Stimulated activated CD4-positive, alpha-beta T cell treated with anti-CD3 and anti-CD28 coated beads, Interleukin-15, amount 100 ng/mL, for 48 hours (primary cell): ENCODE measurements at places on chromosomes 5 and 9.

- no peak for DNase-seq
Measured at GRCh38 chr9:71441266-71441665, 319.8 kb upstream of the TRPM3 start.

- DNase-seq: no peak
Measured at GRCh38 chr5:132457371-132458225, 33.0 kb downstream of the IRF1 start.

- DNase-seq: no peak
Measured at GRCh38 chr9:6106711-6107339, 91.4 kb upstream of the RANBP6 start.

- DNase-seq: no peak
Measured at GRCh38 chr9:113719919-113720318, 156.2 kb upstream of the ZNF618 start.

GRCh38 chr9:128149001-128149701, at the start of gene LCN2:
Gene LCN2, plus strand, starts transcription at chr9:128149453. Its CDS starts 73 bp downstream, at chr9:128149526.
- no peak for DNase-seq

DNA sequence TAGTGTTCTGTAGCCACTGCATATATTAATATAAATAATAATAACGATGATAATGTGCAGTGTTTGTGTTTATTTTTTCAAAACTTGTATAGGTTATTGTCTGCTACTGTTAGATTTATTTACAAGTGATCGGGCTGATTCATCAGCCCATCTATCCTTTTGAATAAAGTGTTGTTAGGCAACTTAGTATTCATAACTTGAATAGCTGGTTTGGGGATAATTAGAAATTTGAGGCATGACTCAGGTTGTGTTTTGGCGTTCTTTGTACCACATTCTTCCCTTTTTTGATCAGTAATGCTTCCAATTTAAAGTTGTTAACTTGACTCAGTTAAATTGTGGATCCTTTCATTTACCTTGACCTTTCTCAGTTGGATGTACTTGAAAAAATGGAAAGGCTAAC, 69.7 kb downstream of the FOCAD start:
- no peak for DNase-seq

GRCh38 chr9:29830821-29831220, 2257.5 kb upstream of the C9orf72 start:
- no peak for DNase-seq

- no peak for DNase-seq
Measured at GRCh38 chr5:54317511-54318260, 7.3 kb upstream of the ARL15 start.

- no peak for DNase-seq
Measured at GRCh38 chr5:171710451-171711024, 75.1 kb upstream of the SMIM23 start.

- DNase-seq: no peak
Measured at GRCh38 chr9:4774209-4774608, 18.5 kb upstream of the RCL1 start.

- no peak for DNase-seq
Measured at GRCh38 chr9:3151672-3152576, 308.0 kb upstream of the PUM3 start.

DNA sequence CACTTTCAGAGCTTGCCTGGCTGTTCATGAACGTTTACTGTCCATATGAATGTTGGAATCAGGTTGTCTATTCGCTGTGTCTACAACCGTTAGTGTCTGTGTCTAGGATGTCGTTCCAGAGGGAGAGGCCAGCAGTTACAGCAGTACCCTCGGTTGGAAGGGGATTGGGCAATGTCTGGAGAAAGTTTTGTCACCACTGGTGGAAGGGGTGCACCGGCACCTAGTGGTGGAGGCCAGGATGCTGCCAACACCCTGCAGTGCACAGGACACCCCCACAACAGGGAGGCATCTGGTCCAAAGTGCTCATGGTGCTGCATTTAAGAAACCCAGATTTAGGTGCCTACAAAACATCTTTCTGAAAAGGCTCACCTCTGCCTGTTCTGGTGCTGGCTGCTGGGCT, 220.7 kb downstream of the FANCC start:
- DNase-seq: no peak

- DNase-seq: no peak
Measured at GRCh38 chr9:16385590-16385989, 484.9 kb downstream of the BNC2 start.

DNA sequence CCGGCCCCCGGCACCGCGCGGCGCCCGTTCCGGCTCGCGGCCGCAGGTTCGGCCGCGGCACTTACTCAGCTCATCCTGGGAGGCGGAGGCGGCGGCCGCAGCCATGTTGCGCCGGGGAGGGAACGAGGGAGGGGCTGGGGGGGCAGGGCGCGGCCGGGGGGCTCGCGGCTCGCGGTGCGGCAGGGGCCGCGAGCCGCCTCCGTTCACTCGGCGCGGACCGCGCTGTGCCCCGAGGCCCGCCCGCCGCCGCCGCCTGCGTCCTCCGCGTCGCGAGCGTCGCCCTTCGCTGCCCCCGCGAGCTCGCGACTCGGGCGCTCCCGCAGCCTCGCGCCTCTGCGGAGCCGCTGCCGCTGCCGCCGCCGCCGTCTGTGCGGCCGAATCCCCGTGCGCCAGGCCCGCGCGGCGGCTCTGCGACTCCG, 735 bp downstream of the ECPAS start:
- DNase-seq: peak; percentile 26

DNA sequence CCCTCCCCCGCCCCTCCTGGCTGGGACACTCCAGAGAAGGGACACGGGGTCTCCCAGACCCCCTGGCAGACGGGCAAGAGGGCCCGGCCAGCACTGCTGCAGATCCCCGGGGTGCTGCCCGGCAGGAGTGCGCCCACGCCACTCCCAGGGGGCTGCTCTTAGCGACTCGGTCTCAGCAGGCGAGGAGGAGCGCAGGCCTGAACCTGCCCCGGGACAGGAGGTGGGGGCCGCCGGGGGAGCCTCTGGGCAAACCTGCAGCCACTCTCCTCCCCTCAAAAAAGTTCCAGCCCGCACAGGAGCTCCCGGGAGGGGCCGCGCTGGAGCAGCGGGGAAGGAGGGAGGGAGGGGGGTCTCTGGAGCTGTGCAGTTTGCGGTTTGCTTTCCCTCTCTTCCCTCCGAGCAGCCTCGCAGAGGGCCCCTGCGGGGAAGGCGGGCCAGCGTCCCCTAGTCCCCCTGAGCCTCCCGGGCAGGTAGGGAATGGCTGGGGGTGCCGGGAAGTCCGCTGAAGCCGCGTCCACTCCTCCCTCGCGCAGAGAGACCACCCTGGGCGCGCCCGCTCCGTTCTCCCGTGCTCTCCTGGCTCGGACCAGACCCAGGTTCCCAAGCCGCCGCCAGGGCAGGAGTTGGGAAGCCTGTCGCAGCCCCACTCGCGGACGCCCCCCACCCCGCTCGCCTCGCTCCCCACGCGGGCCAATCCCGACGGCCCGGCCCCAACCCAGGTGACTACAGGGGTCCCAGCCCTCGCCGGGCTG, 44.2 kb downstream of the NACC2 start:
- no peak for DNase-seq

GRCh38 chr5:60811105-60811504, 33.0 kb downstream of the ELOVL7 start:
- DNase-seq: no peak

DNA sequence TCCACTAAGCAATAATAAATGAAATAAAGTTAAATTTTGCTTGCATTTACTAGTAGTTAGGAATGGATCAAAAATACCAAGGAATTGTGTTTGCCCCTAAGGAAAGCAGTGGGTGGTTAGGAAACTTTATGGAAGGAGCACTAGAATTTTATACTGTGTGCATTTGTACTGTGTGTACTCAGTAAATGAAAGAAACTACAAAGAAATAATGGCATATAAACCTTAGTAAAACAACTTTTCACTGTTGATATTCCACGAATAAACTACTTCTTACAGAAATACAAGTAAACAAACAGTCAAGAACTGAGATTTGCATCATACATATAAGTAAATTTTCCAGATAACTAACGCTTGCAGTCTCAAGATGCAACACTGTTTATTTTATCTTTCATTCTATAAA, 103.7 kb upstream of the PARP8 start:
- DNase-seq: no peak

- DNase-seq: no peak
Measured at GRCh38 chr5:77390795-77391194, 101.3 kb downstream of the WDR41 start.

- no peak for DNase-seq
Measured at GRCh38 chr9:89177944-89178829, at the start of gene SHC3. Gene SHC3, minus strand, starts transcription at chr9:89178818. Its CDS starts 358 bp downstream, at chr9:89178460.

- DNase-seq: no peak
Measured at GRCh38 chr9:68731857-68732256, 26.8 kb downstream of the PIP5K1B start.

GRCh38 chr9:14961372-14962068, 51.3 kb upstream of the FREM1 start:
- DNase-seq: no peak

DNA sequence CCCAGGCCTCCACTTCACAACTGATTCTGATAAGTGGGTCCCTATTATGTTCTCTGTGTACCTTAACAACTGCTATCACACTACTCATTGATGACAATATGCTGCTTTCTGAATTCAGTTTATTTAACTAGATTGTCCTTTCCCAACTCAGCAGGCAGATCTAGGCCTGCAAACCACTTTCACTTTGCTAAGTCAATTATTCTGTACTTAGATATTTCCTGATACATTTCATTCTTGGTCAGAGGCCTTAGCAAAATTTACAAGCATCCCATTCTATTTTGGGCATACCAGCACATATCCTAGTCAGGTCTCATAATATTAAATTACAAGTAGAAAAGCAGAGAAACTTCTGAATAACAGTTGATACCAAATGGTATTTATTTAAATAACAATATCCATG, 235.7 kb upstream of the HAPLN1 start:
- DNase-seq: no peak

GRCh38 chr9:114775981-114776380, 29.9 kb downstream of the TNFSF15 start:
- DNase-seq: no peak

DNA sequence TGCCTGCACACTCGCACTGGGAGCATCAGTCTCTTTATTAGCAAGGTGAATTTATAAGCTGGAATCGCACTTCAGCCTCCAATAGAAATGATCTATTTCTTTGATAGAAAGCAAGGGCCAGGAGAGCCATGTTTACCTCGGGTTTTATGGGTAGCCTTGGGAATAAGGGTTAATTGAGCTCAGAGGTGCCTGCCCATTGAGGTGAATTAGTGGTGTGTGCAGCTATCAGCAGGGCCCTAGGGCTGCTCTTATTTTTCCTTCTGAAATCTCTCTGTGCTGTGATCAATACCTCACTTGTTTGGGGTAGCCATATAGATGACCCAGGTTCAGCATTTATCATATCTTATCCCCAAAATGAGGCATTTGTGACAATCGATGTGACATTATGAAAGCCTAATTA, 297.8 kb downstream of the EBF1 start:
- DNase-seq: no peak

GRCh38 chr5:57103317-57103907, 70.4 kb upstream of the GPBP1 start:
- no peak for DNase-seq

GRCh38 chr5:159512064-159512463, 181.8 kb upstream of the IL12B start:
- no peak for DNase-seq

DNA sequence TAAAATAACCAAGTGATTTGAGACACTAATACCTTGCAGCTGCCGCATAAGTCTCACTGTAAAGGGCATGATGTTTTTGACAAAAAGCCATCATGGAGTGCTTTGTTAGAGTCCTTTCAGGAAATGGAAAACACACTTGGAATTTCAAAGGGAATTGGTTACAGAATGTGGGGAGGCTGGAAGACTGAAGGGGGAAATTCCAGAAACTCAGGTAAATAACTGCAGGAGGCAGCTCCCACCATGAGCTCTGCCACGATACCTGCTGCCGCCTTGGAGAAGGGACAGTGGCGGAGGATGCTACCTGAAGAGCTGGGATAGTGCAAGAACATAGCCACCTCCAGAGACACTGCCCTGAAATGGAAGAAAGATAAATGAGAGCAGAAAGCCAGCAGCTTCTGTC, 66.9 kb downstream of the PRKACG start:
- DNase-seq: no peak

GRCh38 chr5:93163010-93163663, 417.9 kb downstream of the NR2F1-AS1 start:
- no peak for DNase-seq
